Activated CD4-positive, CD25-positive, alpha-beta regulatory T cell (primary cell): ENCODE measurements at places on chromosomes 5 and 9.

DNA sequence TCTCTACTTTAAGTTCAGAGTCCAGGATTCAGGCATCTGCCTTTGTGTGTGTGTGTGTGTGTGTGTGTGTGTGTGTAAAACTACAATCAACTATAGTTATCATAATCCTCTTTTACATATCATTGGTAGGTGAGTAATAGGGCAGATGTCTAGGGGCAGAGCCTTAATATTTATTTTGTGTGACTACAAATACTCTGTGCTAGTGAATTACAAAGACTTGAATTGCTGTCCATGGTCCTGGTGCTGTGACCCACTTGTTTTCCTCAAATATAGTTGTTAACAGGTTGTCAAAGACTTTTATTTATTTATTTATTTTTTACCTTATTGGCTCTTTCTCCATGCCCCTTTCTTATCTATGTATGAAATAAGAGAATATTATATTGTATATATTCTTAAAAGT is 196.8 kb downstream of the ANXA1 start:
- no peak for DNase-seq

DNA sequence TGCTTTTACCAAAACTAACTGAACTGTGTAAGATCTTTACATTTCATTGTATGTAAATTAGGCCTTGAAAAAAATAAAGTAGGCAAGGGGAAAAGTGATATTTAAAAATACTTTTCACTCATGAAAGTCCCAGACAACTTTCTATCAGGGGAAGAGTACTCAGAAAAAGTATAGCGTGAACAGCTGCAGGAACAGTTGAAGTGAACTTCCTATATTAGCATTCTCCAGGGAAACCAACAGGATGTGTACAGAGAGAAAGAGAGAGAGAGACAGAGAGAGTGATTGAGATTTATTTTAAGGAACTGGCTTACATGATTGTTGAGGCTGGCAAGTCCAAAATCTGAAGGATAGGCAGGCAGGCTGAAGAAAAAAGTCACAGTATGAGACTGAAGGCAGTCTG is 42.0 kb downstream of the ERMP1 start:
- DNase-seq, result no peak

- no peak for DNase-seq
Measured at GRCh38 chr9:114078021-114078780, at the start of gene AMBP. TSS of gene AMBP (minus strand) at chr9:114078300. CDS start at chr9:114078209, 91 bp downstream.

- DNase-seq, result no peak
Measured at GRCh38 chr9:130931508-130932254, 7.4 kb downstream of the FIBCD1 start.
